SHP77 treated with DMSO at 0.1 percent for 48 hours (cell line): ENCODE measurements at places on chromosomes 11 and 22.

DNA sequence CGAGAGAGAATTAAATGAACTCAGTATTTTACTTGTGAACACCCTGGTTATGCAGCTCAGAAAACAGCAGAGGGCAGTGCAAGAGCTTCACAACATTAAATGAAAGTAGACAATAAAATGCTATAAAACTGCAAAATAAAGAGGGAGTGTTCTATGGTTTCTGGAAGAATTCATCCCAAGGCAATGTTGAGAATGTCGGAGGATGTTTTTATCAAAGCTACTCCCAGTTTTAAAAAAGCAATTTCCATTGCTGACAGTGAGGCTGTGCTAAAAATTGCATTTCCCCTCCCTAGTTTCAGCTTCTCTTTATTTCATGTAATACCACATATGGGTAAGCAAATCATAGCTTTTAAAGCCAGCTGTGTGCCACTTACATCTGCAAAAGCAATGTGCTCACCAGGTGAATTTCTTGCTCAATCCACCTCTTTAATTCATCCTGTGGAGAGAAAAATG, 296.8 kb downstream of the RAB38 start:
- no peak for DNase-seq

- no peak for DNase-seq
These were observed 17.6 kb downstream of the TTC12 start for GRCh38 chr11:113332023-113332422.

DNA sequence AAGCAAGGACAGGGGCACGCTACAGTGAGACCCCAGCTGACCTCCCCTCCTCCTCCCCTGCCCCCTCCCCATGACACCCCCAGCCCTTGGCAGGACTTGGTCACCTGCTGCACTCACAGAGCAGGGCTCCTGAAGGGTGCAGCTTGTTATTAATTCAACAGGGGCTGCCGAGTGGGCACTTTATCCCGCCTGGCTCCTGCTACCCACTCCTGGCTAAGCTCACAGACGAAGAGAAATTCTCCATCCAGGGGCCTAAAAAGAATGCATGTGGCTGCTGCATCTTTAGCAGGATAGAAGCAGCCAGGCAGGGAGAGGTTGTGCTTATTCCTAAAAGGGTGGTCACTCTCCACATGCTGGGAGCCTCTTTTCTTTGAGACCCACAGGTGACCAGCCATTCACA, 40.3 kb downstream of the GALNT18 start:
- DNase-seq = no peak

DNA sequence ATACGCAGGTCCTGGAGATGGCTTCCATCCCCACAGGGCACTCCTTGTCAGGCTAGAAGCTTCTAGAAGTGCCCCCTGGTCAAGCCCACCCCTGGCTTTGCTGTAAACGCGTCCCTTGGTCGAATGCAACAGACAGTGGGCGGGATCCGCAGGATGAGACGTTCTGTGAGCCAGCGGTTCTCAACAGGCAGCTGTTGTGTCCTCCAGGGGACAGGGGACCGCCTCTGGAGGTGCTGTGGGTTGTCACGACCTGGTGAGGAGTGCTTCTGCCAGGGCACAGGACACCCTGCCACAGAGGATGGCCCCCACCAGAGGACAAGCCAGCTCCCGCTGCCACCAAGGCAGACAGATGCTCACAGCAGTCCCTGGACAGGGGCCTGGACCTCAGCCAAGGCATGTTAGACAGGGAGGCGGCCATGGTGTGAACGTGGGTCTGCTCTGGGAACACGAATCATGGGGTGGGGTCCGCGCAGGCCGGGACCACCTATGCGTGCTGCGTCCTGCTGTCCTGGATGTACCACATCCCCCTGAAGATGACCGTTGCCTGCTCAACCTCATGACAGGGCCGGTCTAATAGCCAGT, 11.7 kb downstream of the CRELD2 start:
- no peak for DNase-seq

GRCh38 chr11:94928117-94928990, 45.0 kb downstream of the CWC15 start:
- no peak for DNase-seq

GRCh38 chr11:75174781-75175370, 24.0 kb downstream of the SLCO2B1 start:
- no peak for DNase-seq

GRCh38 chr11:134585666-134586610, 173.9 kb upstream of the B3GAT1 start:
- no peak for DNase-seq

- DNase-seq = no peak
These were observed 171.8 kb downstream of the ETS1 start for GRCh38 chr11:128415539-128415938.

DNA sequence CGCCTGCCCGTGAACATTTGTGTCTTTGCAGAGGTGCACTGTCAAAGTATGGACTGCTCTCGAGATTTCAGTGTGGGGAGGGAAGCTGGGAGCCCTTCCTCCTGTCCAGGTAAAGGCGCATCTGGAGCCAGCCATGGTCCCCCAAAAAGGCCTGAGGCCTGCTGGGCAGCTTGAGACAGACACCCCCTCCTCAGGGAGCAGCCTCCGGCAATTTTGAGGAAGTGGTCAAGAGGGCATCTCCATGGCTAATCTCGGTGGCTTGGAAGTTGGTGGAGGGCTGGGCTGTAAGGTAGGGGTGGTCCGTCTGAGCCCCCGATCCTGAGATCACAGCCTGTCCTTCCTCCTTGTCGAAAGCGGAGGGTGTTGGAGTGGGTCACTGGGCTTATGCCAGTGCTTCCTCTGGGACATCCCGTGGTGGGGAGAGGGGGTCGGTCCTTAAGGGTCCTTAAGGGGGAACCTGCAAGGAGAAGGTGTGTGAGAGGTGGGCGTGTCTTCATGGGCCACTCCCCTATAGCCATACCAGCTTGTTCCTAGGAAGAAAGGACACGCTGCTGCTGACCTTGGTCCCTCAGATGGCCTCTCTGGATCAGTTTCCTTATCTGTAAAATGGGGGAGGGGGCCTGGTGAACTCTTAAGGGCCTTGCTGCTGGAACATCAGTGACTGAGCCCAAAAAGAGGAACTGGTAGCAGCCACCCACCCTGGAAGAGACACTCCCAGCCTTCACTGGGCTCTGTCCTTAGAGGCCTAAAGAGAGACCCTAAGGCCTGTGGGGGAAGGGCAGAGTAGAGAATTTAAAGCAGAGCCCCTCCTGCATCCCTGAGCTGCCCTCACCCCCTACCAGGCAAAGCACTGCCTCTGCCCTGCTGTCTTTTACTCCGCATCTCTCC, 2.6 kb downstream of the KCNC1 start:
- no peak for DNase-seq

DNA sequence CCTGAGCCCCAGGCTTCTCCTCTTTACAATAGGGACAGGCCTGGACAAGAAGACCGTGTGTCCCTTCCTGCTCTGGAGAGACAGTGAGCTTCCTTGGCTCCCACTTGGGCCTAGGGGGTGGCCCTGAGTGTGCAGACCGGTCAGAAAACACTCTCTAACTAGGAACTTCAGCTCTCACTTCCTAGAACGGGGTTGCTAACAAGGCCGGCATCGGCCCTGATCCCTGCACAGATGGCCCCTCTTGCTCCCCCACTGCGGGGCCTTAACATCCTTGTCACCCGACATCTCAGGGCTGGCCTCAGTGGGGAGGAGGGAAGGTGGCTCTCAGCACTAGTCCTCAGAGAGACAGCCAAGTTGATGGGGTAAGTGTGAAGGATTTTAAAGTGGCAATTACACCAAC, 406.9 kb downstream of the CTTN start:
- no peak for DNase-seq

DNA sequence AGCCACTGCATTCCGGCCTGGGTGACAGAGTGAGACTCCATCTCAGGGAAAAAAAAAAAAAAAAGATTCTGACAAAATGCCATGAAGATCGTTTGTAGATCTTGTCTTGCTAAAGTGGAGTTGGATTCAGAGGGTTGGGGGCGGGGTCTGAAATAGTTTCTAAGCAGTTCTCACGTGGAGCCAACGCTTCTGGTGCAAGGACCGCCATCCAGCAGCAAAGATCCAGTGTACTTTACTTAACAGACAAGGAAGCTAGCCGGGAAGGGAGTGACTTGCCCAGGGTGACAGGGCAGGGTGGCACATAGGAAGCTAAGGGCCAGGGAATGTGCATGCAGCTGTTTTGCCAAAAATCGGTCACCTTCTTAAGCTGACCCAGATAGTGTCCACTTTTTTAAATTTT, 27.4 kb downstream of the APOL1 start:
- DNase-seq = no peak

DNA sequence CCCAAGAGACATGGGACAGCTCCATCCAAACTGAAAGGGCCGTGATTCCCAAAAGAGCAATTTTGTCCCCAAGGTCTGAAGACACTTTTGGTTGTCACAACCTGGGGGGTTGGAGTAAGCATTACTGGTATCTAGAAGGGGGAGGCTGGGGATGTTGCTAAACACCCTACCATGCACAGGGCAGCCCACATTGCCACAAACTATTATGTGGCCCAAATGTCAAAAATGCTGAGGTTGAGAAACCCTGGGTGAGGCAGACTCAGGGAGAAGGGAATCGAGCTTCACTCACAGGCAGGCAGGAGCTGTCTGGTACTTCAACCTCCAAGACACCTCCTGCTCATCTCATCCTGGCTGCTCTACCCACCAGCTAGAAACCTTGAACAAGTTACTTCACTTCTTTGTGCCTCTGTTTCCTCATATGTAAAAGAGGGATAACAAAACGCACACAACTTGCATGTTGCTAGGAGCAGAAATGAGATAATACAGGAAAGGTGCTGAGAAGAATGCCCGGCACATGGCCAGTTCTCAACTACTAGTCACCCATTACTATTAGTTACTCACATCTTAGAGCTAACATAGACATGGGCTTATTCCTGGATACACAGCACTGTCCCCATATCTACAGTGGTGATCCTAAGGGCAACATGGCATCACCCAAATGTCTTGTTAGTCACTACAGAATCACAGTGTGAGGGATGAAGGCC, 8.8 kb downstream of the SERPIND1 start:
- no peak for DNase-seq

DNA sequence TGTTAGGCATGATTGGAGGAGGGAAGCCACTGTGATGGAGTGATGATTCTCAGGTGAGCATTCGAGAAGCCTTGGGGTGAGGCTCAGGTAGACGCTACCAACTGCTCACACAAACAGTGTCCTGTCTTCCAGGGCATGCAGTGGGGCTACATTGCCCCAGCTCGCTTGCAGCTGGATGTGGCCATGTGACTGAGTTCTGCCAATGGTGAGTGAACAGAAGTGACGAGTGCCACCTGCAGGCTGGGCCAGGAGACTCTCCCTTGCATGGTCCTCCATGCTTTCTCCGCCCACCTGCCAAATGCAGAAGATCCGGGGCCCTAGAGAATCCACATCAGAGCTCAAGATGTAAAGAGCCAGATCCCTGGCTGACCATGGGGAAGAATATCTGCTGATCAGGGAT, 195.9 kb downstream of the BCR start:
- peak; percentile 5 for DNase-seq

DNA sequence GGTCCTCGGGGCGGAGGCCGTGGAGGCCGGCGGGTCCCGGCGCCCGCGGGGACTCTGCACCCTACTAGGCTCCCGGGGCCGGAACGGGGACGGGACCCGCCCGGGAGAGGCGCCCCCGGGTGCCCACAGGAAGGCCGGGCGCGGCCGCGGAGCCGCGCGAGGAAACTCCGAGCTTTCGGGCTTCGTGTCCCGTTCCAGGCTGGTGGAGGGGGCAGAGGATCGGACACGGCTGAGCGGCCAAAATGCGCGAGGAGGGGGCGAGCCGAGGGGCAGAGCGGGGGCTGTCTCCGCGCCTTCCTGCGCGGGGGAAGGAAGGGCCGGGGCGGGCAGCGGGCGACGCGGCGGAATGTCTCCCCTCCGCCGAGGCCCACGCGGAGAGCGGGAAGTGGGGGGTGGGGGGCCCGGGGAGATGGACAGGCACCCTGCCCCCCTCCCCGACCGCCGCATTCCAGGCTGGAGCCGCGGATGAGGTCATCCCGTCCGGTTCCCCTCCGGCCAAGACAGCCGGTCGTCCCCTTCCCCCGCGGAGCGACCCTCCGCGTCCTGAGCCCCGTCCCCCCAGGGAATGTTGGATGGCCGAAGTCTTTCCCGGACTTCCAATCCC, 430 bp downstream of the CDC42EP1 start:
- no peak for DNase-seq

DNA sequence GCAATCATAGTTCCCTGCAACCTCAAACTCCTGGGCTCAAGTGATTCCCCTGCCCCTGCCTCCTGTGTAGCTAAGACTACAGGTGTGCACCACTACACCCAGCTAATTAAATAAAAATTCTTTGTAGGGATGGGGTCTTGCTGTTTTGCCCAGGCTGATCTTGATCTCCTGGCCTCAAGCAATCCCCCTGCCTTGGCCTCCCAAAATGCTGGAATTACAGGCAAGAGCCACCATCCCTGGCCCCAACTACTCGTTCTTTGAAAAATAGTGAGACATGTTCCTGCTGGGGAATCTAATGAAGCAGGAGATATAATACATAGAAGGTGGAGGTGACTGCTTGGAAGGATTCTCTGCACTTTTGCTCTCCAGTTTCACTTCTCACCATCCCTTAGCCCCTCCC, 40.1 kb upstream of the RFPL3 start:
- DNase-seq = no peak

DNA sequence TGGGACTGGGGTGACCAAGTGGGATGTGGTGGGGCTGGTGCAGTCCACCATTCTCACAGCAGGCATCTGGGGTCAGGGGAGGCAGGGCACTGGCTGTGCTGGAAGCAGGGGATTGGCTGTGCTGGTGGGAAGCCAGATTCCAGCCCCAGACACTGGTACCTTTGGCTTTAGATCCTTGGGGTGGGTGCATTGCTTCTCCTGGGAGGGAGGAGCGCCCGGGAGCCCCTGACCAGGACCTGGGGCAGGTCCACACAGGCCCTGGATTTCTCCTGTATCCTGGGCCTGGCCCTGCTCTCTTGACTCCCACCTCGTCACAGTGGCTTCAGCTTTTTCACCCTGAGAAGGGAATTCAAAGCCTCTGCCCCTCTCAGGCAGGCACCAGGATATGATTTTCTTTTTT, 38.5 kb downstream of the ST3GAL4 start:
- no peak for DNase-seq

- no peak for DNase-seq
These were observed 229.5 kb downstream of the AASDHPPT start for GRCh38 chr11:106306942-106307341.
